ENCODE measurements at places on chromosomes 6 and 20.
A peak's percentile ranks its signal among the peaks of the same experiment; 100 is the strongest.

DNA sequence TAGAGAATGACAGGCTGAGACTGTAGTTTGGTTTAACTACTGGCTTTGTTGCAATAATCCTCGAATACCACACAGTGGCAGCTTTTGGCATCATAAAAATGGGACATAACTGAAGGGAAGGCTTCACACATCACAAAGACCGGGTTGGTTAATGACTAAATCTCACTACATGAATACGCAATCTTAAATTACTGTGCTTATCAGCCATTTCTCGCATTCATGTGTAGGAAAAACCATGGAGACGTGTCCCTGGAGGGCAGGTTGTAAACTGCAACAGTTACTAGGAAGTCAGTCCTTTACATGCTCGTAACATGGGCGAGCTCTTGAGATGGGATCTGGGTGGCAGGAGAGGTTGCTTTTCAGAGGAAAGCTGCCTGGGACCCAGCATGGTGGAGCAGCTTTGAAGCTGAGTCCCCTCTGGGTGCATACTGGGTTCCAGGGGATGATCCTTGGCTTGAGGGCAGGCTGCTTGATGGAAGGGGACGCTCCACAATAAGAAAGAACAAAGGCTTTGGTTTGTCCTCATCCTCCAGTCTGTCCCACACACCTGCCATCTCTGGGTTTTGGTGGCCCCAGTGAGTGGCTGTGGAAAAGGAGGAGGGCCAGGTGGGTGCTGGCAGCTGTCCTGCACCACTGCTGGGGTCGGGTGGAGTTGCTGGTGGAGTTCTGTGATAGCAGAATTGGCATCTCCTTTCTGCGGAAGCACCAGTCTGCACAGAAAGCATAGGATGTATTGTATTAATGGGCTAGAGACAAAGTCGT lies 2.1 kb downstream of the RPS21 start:
- H3K4me1 ChIP-seq, result peaks cover 9% of the 10 kb centered on the region
- H3K4me3 ChIP-seq, result no peak overlapping the region
- no peak for DNase-seq
- no peaks in the 10 kb centered on the region for H3K36me3 ChIP-seq
- H3K27me3 ChIP-seq, result no peaks in the 10 kb centered on the region

- H3K36me3 ChIP-seq, result no peaks in the 10 kb centered on the region
- peaks cover 3% of the 10 kb centered on the region for H3K4me1 ChIP-seq
- no peak for DNase-seq
- no peak overlapping the region for H3K27ac ChIP-seq
Measured at GRCh38 chr6:150713931-150714330, 114.2 kb downstream of the PLEKHG1 start.

GRCh38 chr6:7535498-7535897 lies 6.0 kb upstream of the DSP start:
- no peaks in the 10 kb centered on the region for H3K27me3 ChIP-seq
- no peak overlapping the region for H3K27ac ChIP-seq
- no peaks in the 10 kb centered on the region for H3K4me1 ChIP-seq
- H3K36me3 ChIP-seq, result no peaks in the 10 kb centered on the region

- H3K4me1 ChIP-seq, result peaks cover 4% of the 10 kb centered on the region
- peak overlapping the region; percentile 97 for H3K4me3 ChIP-seq
- no peak for DNase-seq
- H3K36me3 ChIP-seq, result no peaks in the 10 kb centered on the region
- peak overlapping the region; percentile 87 for H3K27ac ChIP-seq
- H3K27me3 ChIP-seq, result no peaks in the 10 kb centered on the region
Measured at GRCh38 chr6:46652232-46652602, 401 bp downstream of the CYP39A1 start.

- DNase-seq, result no peak
- peaks cover 6% of the 10 kb centered on the region for H3K4me1 ChIP-seq
- no peak overlapping the region for H3K27ac ChIP-seq
- H3K36me3 ChIP-seq, result no peaks in the 10 kb centered on the region
Measured at GRCh38 chr6:168376120-168376519, 56.5 kb upstream of the DACT2 start.

DNA sequence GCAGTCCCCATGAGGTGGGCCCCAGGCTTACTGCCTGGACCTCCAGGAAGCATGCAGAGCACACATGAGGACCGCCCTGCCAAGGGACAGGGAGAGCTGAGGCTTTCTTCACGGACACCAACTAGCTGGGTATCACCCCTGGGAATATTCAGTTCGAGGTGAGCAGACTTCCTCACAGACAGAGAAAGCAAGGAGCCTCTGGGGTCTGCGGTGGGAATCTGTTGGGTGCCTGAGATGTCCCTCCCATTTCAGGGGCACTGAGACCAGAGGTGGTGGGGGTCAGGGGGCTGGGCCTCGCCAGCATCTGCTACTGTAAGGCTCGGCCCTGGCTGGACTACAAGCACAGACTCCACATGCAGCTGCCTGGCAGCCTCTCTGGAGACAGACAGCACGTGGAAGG lies 74.3 kb upstream of the SYNDIG1 start:
- DNase-seq, result no peak
- H3K27ac ChIP-seq, result no peak overlapping the region
- H3K4me1 ChIP-seq, result no peaks in the 10 kb centered on the region
- H3K4me3 ChIP-seq, result no peak overlapping the region

DNA sequence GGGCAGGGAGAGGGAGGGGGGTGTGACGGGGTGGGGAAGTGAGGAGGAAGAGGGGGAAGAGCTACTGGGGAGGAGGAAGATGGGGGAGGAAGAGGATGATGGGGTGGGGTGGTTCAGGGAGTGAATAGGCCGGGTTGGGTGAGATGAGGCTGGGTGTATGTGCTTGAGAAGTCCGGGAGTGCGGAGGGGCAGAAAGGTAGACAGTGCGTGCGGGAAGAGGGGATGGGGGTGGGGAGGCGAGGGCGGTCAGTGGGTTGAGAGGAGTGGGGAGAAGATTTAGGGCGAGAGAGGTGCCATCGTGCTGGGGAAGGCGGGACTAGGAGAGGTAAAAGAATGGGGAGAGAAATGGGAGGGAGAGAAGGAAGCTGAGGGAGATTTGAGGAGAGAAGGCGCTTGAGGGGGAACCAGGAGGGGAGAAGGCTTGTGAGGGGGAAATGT lies 30.9 kb upstream of the NOTCH4 start:
- H3K4me1 ChIP-seq, result peaks cover 1% of the 10 kb centered on the region
- no peaks in the 10 kb centered on the region for H3K36me3 ChIP-seq
- no peaks in the 10 kb centered on the region for H3K27me3 ChIP-seq
- H3K27ac ChIP-seq, result peak overlapping the region; percentile 87
- peak overlapping the region; percentile 40 for H3K4me3 ChIP-seq

All from ovary (tissue), 10 donors.